ENCODE measurements at places on chromosomes 3 and 15. TPM values are rescaled to one million over a fixed set of nuclear protein-coding genes. Genes with fewer than 3 reads are reported as not detected.

AGTR1 gene
- total RNA-seq: 24.2 TPM

SACM1L gene
- total RNA-seq: 161 TPM

RASGRF1 gene
- total RNA-seq: not detected

ADAMTS17 gene
- total RNA-seq: 4.8 TPM

DAZL gene
- 0.27 TPM for total RNA-seq

MKRN3 gene
- total RNA-seq: 0.44 TPM

SHC4 gene
- total RNA-seq: 1.1 TPM

TRPC1 gene
- 22.5 TPM for total RNA-seq

C2CD4A gene
- total RNA-seq: not detected

FILIP1L gene
- total RNA-seq: 4.4 TPM

Data from thyroid gland (tissue), 4 donors.